ENCODE measurements at places on chromosomes 3 and 15.

DNA sequence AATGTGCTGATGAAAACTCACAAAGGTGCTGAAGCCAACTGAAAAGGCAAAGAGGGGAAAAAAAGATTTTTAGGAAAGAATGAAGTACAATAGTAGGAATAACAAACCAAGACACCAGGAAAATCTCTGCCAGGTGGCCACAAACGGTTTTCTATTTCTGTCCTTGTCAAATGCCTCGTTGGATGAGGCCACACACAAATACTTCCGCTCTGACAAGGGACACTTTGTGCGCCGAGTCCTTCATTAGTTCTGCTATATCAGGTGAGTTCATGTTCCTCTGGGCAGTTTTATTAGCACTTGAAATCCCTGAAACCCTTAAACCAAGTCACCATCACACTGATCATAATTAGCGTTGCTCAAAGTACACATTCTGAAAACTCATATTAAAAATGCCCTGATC, 373.1 kb downstream of the VPS13C start:
- DNase-seq, result no peak

- DNase-seq, result no peak
Measured at GRCh38 chr3:34876997-34877396, 762.3 kb upstream of the ARPP21 start.

GRCh38 chr3:110995461-110996231, 76.0 kb upstream of the NECTIN3 start:
- DNase-seq, result no peak

DNA sequence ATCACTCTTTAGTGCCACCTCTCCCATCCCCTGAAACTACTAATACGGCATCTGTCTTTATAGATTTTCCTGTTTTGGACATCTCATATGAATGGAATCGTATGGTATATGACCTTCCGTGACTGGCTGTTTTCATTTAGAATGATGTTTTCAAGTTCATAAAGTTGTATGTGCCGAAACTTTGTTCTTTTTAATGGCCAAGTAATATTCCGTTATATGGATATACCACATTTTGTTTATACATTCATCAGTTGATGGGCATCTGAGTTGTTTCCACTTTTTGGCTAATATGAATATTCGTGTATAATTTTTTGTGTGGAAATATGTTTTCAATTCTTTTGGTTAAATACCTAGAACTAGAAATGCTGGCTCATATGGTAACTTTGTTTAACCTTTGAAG, 49.5 kb downstream of the PIAS1 start:
- DNase-seq, result no peak

DNA sequence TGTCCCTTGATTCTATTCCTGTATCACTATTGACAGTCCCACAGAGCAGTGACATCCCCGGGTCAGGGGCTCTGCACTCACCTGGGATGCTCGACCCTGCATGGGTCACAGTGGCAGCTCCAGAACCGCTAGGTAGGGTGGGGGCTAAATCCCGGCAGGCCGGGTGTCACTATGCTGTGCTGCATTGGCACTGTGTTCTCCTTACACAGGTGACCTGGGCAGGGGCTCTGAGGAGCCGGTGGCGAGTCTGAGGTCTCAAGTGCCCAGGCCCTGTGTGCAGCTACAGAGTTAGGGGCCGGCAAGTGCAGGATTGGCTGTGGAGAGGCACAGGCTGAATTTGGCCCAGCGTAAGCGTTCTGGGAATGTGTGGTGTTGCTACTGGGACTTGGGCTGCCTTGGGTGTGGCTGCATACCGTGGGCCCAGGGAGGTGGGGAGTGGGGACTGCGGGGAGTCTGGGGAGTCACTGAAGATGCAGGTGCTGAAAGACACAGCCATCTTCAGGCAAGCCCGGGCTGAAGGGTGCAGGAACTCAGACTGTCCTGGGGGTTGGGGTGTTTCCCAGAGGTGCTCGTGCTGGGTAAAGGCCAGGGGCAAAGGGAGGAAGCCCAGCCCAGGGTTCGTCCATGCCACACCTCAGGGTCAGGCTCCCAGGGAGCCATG, 102.6 kb upstream of the PRR20G start:
- DNase-seq, result no peak

GRCh38 chr3:116669576-116669975, 40.0 kb upstream of the TUSC7 start:
- no peak for DNase-seq

GRCh38 chr15:63836579-63836978, 2.8 kb upstream of the HERC1 start:
- no peak for DNase-seq

DNA sequence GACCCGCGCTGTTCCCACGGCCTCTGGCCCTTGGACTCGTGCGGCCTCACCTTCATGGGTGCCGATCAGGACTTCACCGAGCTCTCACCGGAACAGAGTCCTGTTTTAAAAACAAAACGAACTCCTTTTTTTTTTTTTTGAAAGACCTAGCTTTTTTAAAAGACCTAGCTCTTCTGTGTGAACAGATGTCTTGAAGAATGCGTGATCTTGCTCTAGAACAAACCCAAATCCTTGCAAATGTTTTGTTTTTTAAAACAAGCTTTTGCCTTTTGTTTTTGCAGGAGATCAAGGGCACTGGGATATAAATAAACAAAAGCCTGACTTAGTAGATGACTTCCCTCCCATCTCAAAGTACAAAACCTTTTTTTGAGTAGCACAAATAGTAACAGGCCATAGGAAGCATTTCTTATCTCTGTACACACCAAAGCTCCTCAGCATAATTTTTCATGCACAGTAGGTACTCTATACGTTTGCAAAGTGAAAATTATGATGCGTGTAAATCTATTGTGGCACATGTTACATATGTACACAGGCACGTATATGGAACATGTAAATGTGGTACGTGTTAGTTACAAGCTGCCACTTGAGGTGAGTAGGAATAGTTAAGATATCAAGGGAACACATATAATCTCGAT, 1.1 kb upstream of the MSL2 start:
- DNase-seq, result no peak

Data from stimulated activated CD4-positive, alpha-beta T cell treated with anti-CD3 and anti-CD28 coated beads, Interleukin-1b, Interleukin-23, amount 100 ng/mL, for 4 hours (primary cell).